Tibial nerve (tissue), 4 donors: ENCODE measurements at places on chromosomes 6 and 20.

GRCh38 chr6:137866914-137867684 is at the start of gene TNFAIP3:
Gene TNFAIP3 (plus strand): TSS chr6:137867259. CDS start chr6:137871228, 3,969 bp downstream.
- H3K27ac ChIP-seq: peak within 1 kb of the TSS; percentile 94
- H3K4me1 ChIP-seq: peaks cover 16% of the 10 kb centered on the region
- DNase-seq: peak; percentile 90

DNA sequence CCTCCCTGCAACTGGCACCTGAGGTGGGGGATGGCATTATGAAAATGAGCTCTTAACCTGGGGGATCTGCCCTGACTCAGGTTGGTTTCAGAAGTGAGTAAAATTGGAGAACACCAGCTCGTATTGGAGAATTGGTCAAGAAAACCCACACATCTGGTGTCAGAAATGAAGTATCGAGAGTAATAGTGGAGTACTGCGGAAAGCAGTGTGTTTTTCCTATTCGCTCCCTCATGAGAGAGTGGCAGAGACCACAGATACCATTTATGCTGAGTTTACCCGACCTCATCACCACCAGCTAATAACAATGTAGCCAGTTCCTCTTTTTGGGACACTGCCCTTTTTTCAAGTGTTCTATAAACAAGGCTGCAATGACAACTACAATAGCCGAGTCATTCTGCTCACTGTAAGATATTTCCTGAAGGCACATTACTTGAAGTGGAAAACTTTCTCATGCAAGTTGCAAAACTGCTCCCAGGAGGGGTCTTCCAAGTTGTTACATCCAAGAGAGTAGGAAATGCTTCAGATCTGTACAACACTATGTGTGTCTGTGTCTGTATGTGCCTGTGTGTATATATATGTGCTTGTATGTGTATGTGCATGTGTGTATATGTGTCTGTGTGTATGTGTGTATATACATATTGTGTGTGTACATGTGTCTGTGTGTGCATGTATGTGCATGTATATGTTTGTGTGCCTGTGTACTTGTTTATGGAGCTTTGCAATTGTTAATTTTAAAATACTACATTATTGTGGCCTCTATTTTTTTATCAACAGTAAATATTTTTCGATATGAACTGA is 106.0 kb upstream of the CST7 start:
- no peaks in the 10 kb centered on the region for H3K36me3 ChIP-seq
- no peaks in the 10 kb centered on the region for H3K27me3 ChIP-seq
- H3K4me1 ChIP-seq: no peaks in the 10 kb centered on the region
- no peak overlapping the region for H3K4me3 ChIP-seq
- H3K27ac ChIP-seq: no peak overlapping the region
- no peak for DNase-seq

DNA sequence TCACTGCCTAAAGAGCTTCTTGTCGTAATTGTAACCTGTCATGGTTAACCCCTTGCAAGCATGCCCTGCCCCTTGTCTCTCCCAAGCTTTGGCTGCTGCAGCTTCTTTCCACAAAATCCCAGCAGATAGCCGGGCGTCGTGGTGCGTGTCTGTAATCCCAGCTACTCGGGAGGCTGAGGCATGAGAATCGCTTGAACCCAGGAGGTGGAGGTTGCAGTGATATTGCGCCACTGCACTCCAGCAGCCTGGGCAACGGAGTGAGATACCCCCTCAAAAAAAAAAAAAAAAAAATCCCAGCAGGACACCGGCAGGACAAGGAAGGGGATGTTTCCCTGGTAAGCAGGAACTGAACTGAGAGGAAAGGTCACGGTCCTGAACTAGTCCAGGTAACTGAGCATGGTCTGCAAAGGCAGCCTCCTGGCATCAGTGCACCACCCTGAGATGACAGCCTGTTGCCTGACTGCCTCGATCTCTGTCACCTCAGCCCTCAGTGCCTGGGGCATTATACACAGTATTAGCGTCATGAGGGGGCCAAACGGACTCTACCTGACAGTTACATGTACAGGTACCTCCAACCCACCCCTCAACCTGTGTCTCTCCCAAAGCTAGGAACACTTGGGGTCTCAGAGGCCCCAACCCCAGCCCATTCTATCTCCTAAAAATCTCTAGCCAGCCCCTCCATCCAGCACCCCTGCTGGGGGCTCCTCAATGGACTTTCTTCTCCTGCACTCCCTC is 1.8 kb downstream of the LZTS3 start:
- H3K27ac ChIP-seq: no peak overlapping the region
- no peak for DNase-seq
- H3K4me1 ChIP-seq: peaks cover 21% of the 10 kb centered on the region

DNA sequence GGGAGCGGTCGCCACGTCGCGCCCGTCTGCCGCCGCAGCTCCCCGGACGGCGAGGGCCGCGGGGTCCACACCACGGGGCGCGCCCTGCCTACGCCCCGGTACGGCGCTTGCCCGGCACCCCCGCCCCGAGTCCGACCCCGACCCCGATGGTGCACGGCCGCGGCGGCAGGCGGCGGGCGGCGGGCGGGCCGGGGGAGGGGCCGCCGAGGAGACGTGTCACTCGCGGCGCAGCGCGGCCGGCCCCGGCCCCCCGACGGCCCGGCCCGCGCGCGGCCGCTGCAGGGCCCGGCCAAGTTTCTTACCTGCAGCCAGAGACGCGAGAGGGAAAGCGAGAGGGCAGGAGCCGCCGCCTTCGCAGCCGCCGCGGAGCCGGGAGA is 328 bp downstream of the RRBP1 start:
- peak overlapping the region; percentile 84 for H3K4me3 ChIP-seq
- no peaks in the 10 kb centered on the region for H3K27me3 ChIP-seq
- peaks cover 14% of the 10 kb centered on the region for H3K4me1 ChIP-seq
- DNase-seq: no peak
- H3K36me3 ChIP-seq: no peaks in the 10 kb centered on the region
- H3K27ac ChIP-seq: peak overlapping the region; percentile 97

- H3K27me3 ChIP-seq: no peaks in the 10 kb centered on the region
- peak; percentile 26 for DNase-seq
- peaks cover 3% of the 10 kb centered on the region for H3K4me1 ChIP-seq
- H3K27ac ChIP-seq: peak overlapping the region; percentile 80
- H3K36me3 ChIP-seq: no peaks in the 10 kb centered on the region
These were observed 89.7 kb upstream of the QKI start for GRCh38 chr6:163324688-163325389.

GRCh38 chr20:54608039-54608745 is 132.8 kb downstream of the DOK5 start:
- DNase-seq: no peak
- no peaks in the 10 kb centered on the region for H3K27me3 ChIP-seq
- no peak overlapping the region for H3K4me3 ChIP-seq
- no peak overlapping the region for H3K27ac ChIP-seq

DNA sequence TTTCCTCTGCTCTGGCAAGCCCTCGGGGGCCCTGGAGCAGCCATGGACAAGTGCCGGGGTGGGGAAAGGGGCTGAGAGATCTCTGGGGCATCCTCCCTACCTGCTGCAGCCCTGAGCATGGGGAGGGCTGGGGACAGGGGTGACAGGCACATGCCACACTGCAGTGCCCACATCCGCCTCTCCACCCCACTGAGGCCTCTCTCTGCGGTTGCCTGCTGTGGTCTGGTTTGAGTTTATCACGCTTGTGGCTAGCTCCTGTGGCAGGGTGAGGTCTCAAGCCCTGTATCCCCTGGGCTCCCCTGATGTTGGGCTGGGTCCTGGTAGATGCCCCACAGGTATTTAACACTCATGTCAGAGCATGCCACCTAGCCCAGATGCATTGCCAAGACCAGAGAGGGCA is 52.9 kb upstream of the MLN start:
- peaks cover 31% of the 10 kb centered on the region for H3K27me3 ChIP-seq
- no peak overlapping the region for H3K4me3 ChIP-seq
- no peaks in the 10 kb centered on the region for H3K36me3 ChIP-seq
- no peak for DNase-seq

DNA sequence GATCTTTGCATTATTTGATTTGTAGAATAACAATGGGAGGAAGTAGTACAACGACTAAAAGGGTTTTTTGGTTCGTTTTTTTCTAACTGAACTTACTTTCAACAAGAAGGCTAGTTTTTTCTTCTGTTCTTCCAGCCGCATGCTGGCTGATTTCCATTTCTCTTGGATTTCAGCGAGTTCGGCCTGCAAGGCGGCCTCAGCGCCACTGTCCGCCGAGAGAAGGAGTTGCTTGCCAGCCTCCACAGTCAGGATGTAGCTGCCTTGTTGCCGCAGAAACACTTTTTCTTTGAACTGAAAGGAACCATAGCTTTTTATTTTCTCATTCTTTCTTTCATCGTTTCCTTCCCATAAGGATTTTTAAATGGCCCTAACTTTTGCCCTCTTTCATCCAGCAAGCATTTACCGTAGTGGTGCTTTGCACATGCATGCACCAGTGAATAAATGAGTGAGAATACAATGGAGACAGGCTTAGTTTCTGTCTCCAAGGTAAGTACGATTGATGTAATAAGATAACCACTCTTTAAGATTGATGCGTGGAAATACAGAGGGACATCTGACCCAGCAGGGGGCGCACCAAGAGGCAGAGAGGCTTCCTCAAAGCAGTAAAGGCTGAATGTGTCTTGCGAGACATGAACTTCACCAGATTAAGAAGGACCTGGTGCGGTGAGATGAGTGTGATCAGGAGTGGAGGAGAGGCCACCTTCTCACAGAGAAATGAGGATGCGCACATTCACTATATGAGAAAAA is 398.8 kb downstream of the ESR1 start:
- no peak for DNase-seq
- no peak overlapping the region for H3K27ac ChIP-seq
- no peak overlapping the region for H3K4me3 ChIP-seq
- no peaks in the 10 kb centered on the region for H3K4me1 ChIP-seq
- H3K36me3 ChIP-seq: peaks cover 94% of the 10 kb centered on the region
- no peaks in the 10 kb centered on the region for H3K27me3 ChIP-seq

DNA sequence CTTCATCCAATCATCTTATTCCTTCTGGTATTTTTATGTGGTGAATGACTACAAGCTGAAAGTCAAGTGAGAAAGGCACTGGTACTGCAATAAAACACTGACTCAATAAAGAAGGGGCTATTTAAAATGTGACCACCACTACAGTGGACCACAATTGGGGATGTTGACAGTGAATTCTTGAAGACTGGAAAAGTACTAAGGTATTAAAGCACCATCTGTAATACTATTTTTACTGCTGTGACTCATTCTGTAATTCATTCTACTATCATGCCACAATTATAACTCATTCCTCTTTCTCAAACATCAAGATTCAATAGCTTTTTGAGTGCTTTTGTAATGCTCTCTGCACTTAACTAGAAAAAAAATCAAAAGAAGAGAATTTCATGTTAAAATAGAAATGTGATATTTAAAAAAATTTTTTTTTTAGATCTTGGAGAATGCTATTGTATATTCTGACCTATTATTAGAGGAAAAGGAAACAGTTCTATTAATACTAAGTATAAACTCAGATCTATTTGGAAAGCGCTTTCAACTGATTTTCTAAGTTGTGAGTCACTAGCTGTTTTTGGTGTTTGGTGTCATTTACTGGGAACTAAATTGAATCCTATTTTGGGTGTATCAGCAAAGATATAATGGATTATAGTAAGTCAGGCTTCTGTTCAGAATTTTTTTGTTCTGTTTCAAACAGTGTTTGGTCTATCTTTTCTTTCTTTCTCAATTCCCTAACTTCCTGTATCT is 104.7 kb upstream of the TMEM170B start:
- H3K36me3 ChIP-seq: no peaks in the 10 kb centered on the region
- peaks cover 56% of the 10 kb centered on the region for H3K4me1 ChIP-seq
- peak overlapping the region; percentile 57 for H3K27ac ChIP-seq
- H3K27me3 ChIP-seq: no peaks in the 10 kb centered on the region
- no peak for DNase-seq

GRCh38 chr6:21537637-21538036 is 55.9 kb upstream of the SOX4 start:
- no peaks in the 10 kb centered on the region for H3K27me3 ChIP-seq
- H3K4me3 ChIP-seq: no peak overlapping the region
- no peaks in the 10 kb centered on the region for H3K4me1 ChIP-seq
- H3K36me3 ChIP-seq: no peaks in the 10 kb centered on the region
- no peak for DNase-seq

DNA sequence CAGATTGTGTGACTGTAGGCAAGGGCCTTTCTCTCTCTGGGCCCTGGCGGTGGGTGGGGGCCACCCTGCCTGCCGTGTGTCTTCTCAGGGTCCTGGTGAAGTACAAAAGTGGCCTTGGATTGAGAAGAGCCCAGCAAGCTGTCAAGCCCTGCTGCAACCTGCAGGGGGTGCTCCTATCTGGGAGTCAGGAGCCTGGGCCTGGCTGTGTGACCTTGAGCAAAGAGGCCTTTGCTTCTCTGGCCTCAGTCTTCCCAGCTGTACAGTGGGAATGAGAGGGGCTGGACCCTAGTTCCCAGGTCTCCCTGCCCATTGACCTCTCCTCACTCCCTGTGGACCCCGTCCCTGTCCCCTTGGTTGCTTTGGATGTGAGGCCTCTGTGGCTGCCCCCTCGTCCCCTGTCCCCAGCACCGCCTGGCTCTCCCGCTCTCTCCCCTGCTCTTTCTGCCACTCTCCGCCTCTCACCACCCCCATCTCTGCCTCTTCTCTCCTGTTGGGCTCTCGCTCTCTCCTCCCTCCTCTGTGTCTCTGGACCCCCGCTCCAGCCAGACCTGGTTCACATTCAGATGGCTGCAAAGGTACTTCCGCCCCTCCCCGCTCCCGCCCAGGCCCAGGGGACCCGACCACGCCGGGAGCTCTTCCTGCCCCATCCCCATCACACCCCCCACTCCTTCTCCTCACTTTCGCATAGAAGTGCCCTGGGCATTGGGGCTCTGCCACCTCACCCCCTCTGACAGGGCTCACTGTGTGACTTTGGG is 46.7 kb downstream of the SRC start:
- no peak for DNase-seq
- no peaks in the 10 kb centered on the region for H3K27me3 ChIP-seq
- H3K27ac ChIP-seq: no peak overlapping the region

- no peak overlapping the region for H3K4me3 ChIP-seq
- no peaks in the 10 kb centered on the region for H3K36me3 ChIP-seq
- no peak for DNase-seq
- H3K27ac ChIP-seq: no peak overlapping the region
These were observed 21.5 kb upstream of the TAF4 start for GRCh38 chr20:62087227-62087626.

DNA sequence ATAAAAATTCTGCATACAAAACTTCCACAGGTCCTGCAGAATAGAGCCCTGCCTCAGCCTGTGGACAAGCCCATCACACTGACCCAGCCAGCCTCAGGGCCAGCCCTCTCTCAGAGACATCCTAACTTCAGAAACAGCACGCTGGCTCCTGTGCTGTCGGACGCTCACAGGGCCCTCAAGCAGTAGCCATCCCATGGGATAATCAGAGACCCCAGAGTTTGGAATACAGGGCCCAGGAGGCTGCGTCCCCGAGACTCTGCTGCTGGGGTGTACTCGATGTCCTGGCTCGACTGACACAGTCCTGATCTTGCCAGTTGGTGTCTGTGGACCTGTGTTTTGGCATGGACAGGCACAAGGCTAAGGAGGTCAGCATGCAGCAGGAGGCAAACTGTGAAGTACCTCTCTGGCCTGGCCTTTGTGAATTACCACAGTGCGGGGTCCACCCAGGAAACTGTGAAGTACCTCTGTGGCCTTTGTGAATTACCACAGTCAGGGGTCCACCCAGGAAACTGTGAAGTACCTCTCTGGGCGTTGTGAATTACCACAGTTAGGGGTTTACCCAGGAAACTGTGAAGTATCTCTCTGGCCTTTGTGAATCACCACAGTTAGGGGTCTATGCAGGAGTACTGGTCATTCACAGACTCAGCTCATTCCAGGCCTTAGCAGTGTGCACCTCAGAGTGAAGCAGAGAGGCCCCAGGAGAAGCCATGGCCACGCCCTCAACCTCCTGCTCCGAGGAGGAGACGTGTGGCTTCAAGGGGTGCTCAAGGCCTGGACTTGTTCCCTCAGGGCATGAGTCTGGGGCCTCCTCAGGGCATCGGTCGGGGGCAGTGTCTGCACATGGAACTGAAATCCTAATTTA is 212.4 kb downstream of the SYNDIG1 start:
- no peaks in the 10 kb centered on the region for H3K27me3 ChIP-seq
- H3K27ac ChIP-seq: no peak overlapping the region
- H3K4me1 ChIP-seq: no peaks in the 10 kb centered on the region
- H3K36me3 ChIP-seq: no peaks in the 10 kb centered on the region
- DNase-seq: no peak
